ENCODE measurements at places on chromosomes 1 and 21.

- no peak for DNase-seq
Measured at GRCh38 chr1:71557138-71557537, 476.3 kb upstream of the ZRANB2 start.

- no peak for DNase-seq
Measured at GRCh38 chr21:36735201-36735515, 36.2 kb downstream of the SIM2 start.

DNA sequence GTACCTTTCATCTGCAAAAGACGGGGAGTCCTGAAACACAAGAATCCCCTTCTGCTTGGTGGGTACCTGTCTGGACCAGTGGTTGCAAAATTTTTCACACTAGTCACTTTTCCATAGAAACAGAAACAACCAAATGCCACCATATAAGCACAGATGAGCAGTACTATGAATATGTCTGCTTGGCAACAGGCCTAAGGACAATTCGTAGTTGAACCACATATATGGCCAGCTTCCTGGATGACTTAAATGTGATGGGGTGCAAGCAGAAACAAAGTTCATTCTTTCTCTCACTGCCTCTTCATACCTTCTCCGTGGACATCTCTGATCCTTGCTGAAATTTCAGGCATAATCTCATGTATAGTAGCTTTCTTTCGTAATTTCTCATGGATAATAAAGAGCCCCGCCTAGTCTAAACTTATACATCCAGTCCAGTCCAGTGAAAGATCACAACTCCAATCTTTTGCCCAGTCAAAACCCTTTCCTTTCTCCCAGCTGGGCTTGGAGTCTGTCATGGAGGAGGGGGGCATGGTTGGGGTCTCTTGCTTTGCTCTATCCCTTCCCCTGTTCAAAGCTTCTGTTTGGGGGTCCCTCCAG, 7.0 kb downstream of the FCAMR start:
- DNase-seq: no peak

DNA sequence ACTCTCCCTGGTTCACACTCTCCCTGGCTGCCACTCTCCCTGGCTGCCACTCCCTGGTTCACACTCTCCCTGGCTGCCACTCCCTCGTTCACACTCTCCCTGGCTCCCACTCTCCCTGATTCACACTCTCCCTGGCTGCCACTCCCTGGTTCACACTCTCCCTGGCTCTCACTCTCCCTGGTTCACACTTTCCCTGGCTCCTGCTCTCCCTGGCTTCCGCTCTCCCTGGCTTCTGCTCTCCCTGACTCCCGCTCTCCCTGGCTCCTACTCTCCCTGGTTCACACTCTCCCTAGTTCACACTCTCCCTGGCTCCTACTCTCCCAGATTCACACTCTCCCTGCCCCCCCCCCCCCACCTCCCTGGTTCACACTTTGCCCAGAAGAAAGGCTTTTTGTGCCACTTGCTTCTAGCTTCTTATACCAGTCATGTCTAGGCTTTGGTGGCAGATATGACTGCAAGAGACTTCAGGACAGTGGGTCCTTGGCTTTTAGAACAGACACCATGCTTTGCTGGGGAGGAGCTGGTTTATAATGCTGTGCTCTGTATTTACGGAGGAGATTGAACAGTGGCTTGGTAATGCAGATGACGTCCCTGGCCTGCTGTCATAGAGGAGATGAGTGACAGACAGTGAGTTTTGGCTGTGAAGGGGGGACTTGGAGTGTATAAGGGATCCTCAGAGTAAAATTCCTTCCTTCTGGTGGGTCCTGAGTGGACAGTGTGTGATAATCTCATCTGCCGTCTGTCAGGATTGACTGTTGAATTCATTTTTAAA, 17.0 kb downstream of the COQ8A start:
- no peak for DNase-seq

- DNase-seq: no peak
Measured at GRCh38 chr1:82775406-82776000, 974.8 kb downstream of the ADGRL2 start.

DNA sequence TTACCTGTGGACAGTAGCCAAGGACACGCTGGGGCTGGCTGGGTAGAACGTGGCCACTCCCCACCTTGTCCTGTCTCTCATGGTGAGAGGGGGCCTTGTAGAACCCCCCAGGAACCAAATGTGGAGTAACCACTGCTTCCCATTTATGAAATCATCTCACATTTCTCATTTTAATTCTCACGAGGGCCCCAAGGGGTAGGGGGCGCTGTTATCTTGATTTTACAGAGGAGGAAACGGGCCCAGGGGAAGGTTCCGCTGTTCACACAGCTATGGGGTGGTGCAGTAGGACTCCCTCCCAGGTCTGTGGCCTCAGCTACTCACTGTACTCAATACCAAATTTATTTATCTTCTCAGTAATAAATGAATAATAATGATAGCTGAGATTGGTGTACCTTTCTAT, 5.5 kb downstream of the SMPDL3B start:
- DNase-seq: no peak

DNA sequence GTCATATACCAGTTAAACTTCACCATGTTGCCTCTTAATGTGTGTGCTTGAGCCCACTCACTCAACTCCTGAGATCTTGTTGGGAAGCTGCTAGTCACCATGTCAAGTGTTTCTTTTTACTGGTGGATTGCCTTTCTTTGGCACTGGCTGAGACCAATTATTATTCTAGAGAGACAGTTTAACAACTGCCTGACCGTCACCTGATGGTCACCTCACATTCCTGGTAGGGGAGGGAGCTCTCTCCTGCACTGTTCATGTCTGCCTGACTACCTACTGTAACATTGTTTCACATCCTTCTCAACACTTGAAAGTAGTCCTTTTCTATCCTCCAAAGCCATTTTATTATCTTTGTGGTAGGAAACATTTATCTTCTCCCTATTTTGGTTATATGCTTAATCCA, 172.3 kb downstream of the RWDD3 start:
- no peak for DNase-seq

DNA sequence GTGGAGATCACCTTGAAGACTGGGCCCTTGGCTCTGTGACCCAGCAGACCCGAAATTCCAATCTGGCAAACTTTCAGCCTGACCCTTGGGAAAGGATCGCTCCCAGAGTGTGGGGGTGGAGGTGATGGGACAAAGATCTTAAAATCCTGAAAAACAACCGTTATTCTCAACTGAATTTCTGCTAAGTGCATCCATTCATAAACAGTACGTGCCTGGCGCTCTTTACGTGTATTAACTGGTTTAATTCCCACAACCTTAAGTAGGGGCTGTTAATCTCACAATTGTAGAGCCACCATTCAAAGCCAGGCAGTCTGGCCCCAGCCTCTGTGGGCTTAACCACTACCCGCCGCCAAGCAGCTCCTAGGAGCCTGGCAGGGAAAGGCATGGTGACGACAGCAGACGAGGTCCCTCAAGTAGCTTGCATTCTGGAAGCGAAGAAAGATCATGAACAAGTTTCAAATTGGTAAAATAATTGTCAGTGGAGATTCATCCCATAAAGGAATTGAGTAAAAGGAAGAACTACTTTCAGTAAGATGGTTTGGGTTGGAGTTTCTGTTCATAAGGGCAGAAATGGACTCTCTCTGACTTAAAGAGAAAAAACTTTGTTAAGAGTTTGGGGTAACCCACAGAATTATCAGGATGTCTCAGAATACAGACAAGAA, 11.4 kb upstream of the RGS16 start:
- no peak for DNase-seq

GRCh38 chr1:164760569-164760968, 201.6 kb downstream of the PBX1 start:
- DNase-seq: no peak

DNA sequence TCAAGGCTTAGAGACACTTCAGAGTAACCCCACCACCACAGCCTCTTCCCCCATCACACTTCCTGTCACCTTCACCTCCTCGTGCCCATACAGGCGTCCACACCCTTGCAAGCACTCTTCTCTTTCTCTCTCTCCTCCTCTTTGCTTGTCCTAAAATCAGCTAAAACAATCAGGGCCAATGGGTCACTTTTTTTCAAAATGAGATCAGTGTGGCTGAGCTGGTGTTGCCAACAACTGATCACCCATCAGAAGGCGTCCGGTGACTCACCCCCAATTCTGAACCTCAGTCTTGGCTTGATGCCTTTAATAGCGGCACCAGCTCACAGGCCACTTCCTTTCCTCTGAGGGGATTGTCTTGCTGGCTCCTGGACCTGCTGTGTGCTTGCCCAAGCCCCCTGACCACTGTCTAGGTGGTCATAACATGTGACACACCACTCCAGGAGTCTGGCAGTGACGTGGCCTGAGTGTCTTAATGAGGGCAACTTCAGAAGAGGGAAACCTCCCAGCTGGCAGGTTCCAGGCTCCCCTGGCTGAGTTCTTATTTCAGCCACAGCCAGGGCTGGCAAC, 1.6 kb downstream of the DRAXIN start:
- DNase-seq: peak; percentile 33

DNA sequence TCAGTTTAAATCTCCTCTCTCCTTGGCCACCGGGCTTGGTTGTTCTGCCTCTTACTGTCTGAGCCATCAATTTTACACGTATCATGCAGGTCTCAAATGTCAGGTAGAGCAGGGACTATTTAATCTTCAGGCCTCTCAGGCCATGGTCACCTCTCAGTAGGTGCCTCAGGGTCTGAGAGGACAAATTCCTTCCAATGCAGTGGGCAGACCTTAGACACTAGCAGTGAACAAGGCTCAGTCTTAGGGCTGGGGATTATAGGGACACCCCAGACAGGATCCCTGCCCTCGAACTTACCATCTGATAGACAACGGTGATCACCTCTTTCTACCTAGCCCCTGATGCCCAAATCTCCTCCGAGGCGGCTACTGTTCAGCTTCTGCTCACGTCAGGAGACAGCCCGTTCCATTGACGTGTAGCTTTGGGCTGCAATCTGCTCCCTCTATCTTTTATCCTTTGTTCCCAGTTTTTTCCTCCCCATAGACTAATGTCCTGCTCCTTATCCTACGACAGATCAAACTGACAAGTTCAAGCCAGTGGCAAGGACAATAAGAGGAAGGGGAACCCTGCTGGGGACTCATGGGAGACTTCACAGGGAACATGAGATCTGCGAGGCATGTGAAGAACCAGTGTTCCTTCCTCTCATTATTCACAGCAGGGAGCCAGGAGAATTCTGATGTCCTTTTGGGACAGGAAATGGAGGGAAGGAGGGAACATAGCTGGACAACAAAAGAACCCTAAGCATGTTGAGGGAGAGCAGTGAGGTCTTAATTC, 1.4 kb upstream of the MYOG start:
- DNase-seq: peak; percentile 8

DNA sequence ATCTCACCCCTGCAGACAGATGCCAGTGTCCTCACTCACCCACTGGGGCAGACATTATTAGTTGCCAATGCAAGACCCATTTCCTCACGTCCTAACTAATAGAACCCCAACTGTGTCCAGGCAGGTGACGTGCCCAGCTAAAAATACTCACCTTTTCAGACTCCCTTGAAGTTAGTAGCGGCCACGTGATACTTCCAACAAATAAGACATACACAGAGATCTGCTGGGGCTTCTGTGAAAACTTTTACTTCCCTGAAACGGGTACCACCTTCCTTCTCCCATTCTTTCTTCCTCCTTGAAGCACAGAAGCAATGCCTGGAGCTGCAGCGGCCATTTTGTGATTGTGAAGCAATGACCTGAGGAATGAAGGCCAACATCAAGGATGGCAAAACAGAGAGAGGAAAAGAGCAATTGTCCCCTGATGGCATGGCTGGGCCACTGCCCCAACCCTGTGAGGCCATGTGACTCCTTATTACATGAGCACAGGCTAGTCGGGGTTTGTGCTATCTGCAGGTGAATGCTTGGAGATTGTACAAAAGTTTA, 74.4 kb upstream of the TMPRSS2 start:
- no peak for DNase-seq

GRCh38 chr1:206912445-206913095, 9.2 kb downstream of the FCMR start:
- DNase-seq: peak; percentile 73

DNA sequence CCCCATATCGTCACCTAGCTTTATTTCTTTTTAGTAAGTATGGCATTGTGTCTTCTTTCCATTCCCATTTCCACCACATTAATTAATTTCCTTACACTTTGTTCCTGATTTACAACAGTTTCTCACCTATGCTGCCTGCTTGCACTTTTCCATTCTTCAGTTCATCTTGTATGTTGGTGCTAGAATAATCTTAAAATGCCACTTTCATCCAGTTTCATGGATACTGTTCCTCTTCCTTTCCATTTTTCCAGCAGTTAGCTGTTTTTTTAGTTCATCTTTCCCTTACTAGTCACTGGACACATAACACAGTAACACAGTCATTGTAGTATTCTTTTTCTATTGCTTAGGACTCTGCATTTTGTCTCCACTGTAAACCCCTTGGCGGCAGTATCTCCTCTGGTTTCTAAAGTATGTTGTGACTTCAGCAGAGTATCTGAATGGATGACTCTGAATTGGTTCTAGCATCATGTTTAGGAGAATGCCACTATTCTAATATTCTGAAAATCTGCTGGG, 2.1 kb downstream of the CDC7 start:
- peak; percentile 33 for DNase-seq

All from SJSA1 (cell line).